Left colon (tissue), 2 donors: ENCODE measurements at places on chromosomes 12 and 14. TPM values are rescaled to one million over a fixed set of nuclear protein-coding genes. Genes with fewer than 3 reads are reported as not detected.

- no peak for DNase-seq
These were observed 1059.5 kb downstream of the GALC start for GRCh38 chr14:86933460-86933859.

GRCh38 chr12:58728397-58728796 is 191.9 kb downstream of the LRIG3 start:
- no peak for DNase-seq

GRCh38 chr14:23062002-23062401 is 4.7 kb upstream of the CDH24 start:
- no peak for DNase-seq

- DNase-seq: peak; percentile 36
These were observed 31.5 kb upstream of the ACTN1 start for GRCh38 chr14:69010648-69011047.

DNA sequence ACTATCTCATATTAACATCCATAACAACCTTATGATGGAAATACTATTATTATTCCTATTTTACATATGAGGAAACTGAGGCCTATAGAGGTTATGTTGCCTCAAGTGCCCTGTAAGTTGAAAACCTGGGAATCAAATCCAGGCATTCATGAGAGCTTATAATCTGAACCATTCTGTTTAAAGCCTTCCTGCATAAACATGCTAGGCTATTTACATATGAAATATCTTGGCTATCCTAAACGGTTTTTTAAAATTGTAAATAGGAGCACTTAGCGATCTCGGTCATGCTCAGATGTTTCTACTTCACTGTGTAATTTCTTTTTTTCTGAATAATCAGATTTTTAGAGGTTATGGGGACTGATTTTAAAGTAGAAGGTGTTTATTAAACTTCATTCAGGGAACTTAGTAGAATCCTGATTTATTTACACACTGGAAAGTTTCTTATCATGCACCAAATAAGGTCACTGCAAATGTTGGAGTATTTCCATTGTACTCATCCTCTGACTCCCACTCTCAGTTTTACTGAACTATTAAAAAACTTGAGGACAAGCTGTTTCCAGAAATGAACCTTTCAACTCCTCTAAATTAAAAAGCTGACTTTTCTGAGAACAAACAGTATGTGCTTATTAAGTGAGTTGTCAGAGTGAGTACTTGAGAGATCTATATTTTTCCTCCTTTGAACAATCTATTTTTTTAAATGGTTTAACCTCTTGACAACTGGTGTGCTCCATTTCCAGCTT is 141.7 kb downstream of the PIK3C2G start:
- DNase-seq: no peak

DNA sequence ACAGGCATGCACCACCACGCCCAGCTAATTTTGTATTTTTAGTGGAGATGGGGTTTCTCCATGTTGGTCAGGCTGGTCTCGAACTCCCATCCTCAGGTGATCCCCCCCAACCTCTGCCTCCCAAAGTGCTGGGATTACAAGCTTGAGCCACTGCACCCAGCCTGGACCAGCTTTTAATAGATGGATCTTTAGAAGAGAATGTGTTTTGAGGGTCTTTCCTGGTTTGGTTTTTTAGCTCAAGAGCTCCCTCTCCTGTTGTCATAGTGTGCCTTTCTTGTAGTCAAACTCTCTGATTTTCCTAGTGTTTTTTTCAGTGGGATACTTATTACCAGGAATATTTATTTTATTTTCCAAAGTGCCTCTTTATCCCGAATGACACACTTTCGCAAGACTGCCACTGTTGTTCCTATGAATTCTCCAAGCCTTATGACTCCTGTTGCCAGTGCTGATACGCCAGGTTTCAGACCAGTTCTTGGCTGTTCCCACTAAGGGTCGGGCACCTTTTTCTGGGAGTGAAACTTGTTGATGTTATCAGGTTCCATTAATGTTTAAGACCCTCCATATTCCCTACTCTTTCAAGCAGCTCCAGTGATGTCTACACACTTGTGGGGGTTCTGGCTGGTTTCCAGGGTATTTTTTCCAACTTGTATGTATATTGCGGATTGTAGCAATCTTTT is 31.5 kb upstream of the LIMA1 start:
- DNase-seq: no peak

GRCh38 chr12:16350682-16351081 is 3.2 kb downstream of the MGST1 start:
- DNase-seq: no peak

- DNase-seq: peak; percentile 55
These were observed 79.3 kb downstream of the ARF6 start for GRCh38 chr14:49972131-49972671.

DNA sequence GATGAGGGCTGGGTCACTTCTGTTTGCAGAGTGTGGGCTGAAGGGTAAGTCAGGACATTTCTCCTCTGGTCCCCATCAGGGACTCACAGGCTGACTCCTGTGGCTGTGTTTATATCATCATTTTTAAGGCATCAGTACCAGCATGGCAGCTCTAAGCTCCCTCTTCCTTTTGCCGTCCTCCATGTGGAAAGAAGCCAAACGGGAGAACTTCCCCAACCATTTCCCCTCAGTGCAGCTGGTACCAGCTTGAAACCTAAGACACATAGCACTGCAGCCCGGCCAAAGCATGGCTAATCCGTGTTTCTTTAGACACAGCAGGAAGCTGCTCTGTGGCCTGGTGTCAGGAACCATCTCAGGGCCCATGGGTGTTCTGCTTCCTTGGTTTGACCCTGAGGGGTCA is 31.9 kb upstream of the ATP2A2 start:
- peak; percentile 38 for DNase-seq

- DNase-seq: no peak
These were observed 52.3 kb downstream of the RAB35 start for GRCh38 chr12:120064054-120064940.

DNA sequence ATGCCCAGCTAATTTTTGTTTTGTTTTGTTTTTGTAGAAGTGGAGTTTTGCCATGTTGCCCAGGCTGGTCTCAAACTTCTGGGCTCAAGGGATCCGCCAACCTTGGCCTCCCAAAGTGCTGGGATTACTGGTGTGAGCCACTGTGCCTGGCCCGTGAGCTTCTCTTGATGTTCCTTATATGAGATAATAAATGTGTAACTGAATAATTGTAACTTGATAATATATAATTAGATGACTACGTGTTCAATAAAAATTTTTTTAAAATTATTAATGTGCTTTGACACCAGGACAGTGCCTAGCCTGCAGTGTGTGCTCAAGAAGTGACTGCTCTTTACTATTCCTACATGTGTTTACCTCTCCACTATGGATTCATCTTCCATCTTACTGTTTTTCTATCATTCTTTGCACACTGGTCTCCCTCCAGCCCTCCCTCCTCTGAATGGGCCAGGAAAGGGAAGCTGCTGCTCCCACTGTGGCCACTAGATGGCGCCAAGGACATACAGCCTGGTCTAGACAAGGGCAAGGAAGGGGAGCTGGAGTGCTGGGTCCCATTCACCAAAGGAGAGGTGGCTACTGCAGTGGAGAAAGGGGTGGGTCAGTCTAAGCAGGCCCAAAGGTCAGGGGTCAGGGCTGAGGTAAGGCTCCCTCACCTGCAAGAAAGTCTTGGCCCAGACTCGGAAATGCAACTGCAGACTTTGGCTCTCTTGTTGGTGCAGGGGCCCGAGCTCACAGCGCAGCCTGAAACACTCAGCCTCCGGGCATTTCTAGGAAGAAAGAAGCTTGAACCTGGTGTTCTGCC is 14.7 kb upstream of the ZNF385A start:
- peak; percentile 84 for DNase-seq

DNA sequence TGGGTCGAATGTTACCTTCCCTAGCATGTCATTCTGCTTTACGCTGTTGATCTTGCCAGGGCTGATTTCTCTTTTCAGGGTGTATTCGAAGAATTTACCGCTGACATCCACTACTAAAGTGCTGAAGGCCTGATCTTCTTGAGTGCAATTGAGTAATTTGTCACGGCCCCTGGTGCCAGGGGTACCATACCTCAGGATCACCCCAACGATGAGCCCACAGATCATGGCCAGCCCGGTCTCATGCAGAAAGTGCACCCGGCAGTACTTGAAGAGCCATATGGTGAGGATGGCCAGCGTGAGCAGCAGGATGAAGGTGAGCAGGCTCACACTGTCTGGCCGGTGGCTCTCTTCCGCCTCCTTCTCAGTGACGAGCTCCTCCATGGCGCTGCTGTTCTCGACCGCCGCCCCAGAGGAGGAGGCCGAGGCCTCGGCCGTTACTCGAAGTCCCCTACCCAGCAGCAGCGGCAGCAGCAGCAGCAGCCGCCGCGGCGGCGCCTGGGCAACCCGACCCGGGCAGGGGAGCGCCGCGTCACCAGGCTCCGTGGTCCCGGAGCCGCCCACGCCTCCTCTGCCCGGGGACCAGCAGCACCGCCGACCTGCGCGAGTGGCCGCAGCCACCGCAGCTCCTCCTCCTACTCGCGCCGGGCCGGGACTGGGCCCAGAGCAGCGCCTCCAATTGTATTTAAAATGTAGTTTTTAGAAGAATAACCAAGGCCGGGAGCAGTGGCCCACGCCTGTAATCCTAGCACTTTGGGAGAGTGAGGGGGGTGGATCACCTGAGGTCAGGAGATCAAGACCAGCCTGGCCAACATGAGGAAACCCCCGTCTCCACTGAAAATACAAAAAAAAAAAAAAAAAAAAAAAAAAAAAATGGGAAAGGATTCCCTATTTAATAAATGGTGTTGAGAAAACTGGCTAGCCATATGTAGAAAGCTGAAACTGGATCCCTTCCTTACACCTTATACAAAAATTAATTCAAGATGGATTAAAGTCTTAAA is 58.5 kb upstream of the TMPO start:
- DNase-seq: no peak

DNA sequence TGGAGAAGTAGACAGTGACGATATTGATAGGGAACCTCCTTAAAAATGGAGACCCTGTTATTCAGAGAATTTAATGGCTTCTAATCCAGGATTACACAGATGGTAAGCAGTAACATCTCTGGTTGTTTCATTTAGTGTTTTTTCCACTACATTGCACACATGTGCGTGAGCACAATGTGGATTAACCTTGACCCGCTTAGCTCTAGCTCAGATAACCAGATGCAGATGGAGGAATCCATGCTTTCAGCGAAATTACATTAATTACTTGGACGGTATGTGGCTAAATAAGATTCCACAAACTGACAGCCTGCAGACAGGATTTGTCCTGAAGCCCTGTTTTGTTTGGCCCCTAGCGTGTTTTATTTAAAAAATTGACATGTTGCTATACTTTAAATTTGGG is 378.4 kb downstream of the CCDC91 start:
- DNase-seq: no peak

DNA sequence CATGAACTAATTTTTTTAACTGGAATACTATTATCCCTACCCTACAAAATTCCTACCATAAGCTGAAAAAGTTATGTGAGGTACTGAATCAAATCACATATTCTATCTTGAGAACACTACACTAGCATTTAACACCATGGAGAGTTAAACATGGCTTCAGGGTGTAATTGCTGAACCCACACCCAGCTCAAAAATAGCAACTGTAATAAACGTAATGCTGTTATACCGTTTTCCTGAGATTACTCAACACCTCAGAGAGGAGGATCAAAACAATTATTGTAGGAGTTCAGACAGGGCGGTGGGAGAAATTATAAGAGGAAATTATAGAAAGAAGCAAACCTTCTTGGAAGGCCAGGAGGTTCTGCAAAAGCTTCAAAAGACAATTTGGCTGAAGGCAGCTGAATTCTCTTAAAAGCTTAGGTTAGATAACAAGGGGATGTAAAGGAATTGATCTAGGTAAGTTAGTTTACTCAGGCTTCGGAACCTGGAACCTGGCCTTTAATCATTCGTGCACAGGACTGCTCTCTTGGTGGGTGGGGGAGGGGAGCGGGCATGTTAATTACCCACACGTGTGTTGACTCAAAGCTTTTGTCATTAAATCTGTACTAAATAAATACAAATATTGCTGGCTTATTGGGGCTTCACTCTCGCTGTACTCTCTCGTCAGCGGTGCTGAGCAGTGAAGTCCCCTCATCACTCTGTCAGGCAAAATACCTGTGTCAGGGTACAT is 12.1 kb upstream of the IPO8 start:
- peak; percentile 58 for DNase-seq

- DNase-seq: no peak
These were observed 29.1 kb upstream of the DEGS2 start for GRCh38 chr14:100188392-100189030.

DNA sequence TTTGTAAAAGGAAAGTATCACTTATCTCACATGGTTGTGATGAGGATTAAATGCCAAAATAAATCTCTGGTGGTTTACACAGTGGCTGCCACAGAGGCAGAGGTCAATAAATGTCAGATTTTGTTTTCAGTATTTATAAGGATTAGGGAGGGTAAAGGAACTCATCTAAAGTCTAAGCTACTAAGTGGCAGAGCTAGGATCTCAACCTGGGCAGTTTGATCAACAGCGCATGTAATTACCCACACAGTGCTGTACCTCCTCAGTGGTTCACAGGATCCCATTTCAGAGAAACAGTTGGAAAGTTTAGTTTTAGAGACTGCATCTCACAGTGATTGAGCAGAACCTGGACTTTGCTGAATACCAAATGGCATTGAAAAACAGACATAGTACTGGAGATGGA is 44.9 kb upstream of the RIC8B start:
- no peak for DNase-seq

DNA sequence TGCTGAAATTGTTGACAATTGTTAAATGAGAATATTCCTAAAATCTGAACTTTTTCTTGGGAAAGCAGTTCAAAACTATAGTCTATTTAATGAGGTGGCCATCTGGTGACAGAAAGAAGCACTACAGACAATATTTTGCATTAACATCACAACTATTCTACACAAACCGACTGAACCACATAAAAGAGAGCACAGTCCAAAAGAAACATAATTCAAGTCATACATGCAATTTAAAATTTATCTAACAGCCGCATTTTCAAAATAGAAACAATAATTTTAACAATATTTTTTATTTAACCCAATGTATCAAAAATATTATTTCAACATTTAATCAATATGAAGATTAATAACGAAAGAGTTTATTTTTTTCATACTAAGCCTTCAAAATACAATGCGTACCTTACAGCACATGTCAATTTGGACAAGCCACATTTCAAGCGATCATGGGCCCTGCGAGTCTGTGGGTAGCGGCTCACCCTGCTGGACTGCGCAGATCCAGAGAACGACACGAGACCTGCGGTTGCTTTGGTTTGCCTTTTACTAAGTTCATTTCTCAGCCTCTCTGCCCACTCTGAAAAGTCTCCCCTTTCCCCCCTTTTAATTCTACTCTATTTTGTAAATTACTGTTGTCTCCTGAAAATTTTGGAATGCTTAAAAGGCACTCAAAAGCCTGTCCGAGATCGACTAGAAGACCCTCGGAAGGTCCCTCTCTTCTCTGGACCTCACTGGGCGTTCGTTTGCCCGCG is 947 bp upstream of the LRRC9 start:
- peak; percentile 7 for DNase-seq

GRCh38 chr12:66739940-66740651 is 61.2 kb upstream of the GRIP1 start:
- no peak for DNase-seq

- no peak for DNase-seq
These were observed 145.1 kb downstream of the PPM1H start for GRCh38 chr12:62789851-62790250.

GRCh38 chr12:104494793-104495158 is 38.0 kb downstream of the CHST11 start:
- DNase-seq: no peak

FIGNL2 gene
- total RNA-seq: 0.36 TPM

TPH2 gene
- not detected for total RNA-seq

CCDC184 gene
- 0.15 TPM for total RNA-seq

EID3 gene
- total RNA-seq: 2.4 TPM

WSCD2 gene
- 0.87 TPM for total RNA-seq

RAD51AP1 gene
- 8.4 TPM for total RNA-seq

TAS2R9 gene
- total RNA-seq: not detected

LTB4R2 gene
- 2.9 TPM for total RNA-seq

AICDA gene
- not detected for total RNA-seq

RAB5B gene
- total RNA-seq: 169 TPM

P2RX2 gene
- 0.34 TPM for total RNA-seq

CCDC196 gene
- total RNA-seq: 1.6 TPM

OR10G3 gene
- not detected for total RNA-seq

OR4M1 gene
- total RNA-seq: not detected
